ENCODE measurements at places on chromosomes 3 and 15.

DNA sequence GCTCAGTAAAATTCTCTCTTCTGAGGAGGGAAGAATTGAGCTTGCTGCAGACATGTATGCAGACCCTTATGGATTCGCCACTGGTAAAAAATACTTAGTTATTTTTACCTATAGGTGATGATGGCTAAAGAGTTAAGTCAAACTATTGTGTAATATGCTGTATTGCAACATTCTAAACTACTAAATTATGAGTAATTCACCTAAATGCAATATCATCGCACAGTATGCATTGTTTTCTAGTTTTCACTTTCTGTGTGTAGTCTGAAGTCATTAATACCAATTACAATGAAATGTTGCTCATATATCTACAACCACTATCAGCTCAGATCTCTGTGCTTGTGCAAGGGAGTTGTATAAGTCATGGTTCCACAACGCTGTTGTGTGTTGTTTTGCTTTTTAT lies 48.7 kb upstream of the ROBO2 start:
- no peak for DNase-seq

GRCh38 chr3:10007126-10007782 lies 19.0 kb upstream of the FANCD2 start:
- no peak for DNase-seq

DNA sequence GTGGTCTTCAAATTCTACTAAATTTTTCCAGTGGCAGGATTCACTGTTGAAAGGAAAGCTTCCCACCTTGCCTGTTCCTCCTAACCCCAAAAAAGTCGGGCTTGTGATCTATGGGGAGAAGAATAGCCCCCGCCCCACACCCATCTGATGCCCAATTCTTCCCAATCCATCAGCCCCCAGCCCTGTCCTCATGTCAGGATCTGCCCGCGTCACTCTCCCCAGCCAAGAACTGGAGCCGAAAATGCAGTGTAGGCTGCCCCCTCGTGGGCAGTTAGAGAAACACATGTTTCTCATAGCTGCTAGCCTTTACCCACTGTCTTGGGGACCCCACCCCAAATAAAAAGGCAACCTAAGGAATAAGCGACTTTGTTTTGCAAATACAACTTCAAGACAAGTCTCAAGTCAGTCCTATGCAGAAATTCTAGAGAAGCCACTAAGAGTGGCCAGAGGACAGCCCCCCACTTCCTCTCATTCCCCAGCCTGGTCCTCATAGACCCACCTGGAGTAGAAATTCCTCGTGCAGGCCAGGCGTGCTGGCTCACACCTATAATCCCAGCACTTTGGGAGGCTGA lies 13.0 kb upstream of the CSK start:
- peak; percentile 53 for DNase-seq

DNA sequence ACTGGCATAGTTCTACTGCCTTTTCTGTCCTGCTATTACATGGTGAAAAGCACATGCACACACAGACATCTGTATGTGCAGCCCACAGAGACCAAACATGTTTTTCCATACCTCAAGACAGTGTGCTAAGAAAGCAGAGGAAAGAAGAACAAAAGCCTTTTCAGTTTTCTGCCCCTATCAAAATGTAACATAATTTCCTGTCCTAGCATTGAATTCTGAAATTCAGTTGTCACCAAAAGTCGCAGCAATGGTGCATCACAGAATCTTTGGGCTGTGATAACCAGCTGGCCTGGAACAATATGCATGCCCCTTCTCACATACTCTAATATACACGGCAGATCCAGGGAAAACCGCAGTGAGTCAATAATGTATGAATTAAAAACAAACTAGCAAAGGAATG lies 153.8 kb upstream of the RAP2B start:
- no peak for DNase-seq

- no peak for DNase-seq
These were observed 750 bp upstream of the HHLA2 start for GRCh38 chr3:108295421-108296175.

DNA sequence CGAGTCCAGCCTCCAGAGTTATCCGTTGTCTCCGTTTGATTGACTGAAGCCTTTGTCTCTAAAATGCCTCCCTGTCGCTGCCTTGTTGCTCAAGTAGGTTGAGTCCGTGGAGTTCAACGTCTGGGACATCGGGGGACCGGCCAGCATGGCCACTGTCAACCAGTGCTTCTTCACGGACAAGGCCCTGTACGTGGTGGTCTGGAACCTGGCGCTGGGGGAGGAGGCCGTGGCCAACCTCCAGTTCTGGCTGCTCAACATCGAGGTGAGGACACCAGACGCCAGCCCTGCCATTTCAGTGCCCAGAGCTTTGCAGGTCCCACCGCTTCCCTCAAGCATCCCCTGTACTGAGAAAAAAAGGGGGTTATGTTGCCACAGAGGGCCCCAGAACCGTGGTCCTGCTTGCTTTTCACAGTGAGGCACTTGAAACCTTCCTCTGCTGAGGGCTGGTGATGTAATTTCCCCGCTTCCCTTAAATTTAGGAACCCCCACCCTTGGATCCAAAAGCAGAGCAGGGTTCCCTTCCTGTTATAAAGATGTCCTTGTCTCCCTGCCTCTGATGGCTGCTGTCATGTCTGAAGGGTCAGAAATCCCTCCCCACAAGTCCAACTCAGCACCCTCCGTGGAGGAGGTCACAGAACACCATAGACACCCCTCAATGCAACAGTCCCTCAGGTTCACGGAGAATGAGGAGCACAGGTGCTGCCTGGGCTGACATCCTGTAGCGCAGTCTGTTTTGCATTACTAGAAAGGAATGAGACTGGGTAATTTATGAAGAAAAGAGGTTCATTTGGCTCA lies 105.7 kb downstream of the LRRK1 start:
- DNase-seq, result no peak

DNA sequence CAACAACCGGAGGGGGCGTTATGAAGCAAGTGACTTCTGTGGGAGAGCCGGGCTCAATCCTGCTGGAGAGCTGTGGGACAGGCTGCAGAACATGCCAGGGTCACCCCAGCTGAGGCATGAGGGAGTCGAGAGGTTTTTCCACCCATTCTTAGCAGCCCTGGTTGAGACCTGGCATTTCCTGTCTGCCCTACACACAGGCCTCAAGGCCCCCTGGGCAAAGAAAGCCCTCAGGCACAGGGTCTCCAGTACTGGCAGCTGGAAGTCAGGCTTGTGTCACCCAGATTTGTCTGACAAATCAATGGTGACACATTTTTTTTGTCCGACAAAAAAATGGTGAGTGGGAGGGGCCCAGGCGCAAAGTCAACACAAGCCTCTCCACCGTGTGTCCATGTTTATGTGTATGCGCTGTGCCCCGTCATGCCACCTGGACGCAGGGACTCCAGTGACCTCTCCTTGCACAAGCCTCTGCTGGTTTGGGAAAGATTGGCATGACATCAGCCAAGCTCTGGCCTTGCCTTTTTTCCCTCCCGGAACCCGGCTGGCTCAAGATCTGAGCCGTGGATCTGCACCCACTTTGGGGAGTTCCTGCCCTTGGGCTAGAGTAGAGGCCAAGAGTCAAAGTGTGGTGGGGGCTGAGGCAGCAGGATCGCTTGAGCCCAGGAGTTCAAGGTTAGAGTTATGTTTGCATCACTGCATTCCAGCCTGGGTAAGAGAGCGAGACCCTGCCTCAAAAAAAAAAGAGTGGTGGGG lies 20.8 kb upstream of the ALAS1 start:
- no peak for DNase-seq

GRCh38 chr3:114668099-114668498 lies 374.3 kb downstream of the TIGIT start:
- no peak for DNase-seq

DNA sequence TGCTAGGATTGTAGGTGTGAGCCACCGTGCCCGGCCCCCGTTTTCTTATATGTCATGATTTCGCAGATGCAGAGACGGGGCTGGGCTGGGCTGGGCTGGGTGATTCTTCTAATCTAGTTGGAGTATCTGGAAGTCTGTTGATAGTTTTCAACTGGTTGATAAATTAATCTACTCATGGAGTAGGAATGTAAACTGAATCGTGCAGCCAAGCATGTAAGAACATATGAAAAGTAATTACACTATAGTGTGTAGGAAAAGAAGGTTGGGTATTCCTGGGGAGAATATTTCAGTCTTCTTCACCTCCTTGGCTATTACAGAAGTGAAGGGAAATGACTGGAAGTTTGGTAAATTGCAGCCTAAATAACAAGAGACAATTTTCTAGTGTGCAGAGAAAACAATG lies 82.6 kb upstream of the MAGI1 start:
- DNase-seq, result no peak

GRCh38 chr3:79361748-79362378 lies 405.9 kb downstream of the ROBO1 start:
- no peak for DNase-seq

DNA sequence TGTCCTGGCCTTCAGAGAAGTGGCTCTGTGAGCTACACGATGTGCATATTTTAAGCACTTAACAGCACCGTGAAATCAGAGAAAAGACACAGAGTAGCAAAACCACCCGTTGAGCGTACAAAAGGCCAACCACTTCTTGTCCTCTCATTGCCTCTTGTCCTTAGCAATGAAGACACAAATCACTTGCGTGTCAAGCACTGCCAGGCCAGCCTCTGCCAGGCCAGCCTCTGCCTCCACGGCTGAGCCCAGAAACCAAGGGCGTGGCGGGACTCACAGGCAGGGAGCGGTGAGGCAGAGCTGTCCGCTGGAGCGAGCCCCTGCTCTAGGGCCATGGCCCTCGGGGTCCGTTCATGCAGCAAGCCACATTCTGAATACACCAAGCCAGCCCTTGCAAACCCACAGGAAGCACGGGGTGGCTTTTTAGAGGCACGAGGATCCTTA lies 4.0 kb downstream of the MUC4 start:
- DNase-seq, result no peak

DNA sequence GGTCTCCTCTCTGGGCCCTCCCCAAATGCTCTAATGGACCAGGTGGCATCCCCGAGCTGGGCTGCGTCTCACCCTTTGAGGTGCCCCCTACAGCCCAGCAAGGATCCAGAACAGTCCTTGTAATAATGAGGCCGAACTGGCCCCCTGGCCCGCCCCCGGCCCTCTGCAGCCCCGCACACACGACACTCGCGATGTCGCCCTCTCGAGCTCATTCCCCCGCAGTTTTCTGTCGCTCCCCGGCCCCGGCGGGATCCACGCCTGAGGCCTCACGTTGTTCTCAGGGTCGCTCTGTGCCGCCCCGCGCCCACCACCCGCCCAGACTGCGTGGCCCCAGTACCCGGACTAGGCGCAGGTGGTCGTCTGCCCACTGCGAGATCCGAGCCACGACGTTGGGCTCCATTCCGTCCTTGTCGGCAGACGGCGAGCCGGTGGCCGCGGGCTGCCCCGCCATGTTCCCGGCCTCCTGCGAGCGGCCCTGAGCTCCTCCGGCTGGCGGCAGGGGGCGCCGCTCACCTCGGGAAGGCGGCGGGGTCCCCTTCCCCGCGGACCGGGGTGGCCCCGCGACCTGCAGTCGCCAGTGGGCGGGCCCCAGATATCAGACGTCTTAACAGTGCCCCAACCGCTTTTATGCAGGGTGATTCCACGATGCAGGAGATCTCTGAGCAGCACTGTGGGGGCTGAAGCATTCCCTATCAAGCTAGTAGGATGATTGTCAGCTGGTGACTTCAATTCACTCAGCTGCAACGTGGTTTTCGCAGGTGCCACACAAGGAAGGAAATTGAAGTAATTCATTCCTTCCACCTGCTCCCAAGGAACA lies at the start of gene C3orf33:
C3orf33 (minus strand) TSS at position 477 of the 817 bp plus-strand sequence; CDS start at position 451, 26 bp downstream.
- DNase-seq, result peak; percentile 75

DNA sequence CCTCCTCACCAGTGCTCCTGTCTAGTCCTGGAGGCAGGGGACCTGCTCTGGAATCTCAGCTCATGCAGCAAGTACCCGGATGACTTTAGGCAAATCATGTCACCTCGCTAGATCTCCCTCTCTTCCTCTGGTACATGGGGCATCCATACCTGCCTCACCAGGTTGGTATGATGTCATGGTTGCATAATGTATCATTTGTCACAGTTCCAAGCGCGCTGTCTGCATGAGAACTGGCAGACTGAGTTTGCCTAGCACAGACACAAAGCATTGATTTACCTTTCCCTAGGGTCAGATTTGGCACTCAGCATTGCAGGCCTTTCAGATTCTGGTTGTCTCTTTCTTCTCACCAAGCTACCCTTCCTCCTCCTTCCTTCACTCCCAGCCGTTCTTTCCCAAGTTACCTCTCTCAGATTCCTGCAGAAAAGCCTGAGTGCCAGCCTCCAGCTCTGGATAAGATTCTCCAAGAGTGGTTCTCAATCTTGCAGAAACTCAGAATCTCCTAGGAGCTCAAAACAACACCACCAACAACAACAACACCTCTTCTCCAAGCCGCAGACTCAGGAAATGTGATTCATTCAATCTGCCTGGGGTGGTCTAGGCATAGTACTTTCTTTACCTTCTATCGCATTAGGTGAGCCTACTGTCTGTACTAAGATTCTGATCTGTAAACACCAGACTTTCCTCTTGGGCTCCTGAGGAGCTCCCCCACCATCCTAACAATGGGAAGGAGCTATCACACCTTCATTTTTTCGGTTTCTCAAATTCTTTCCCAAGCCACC lies 29.5 kb downstream of the FAM43A start:
- DNase-seq, result no peak

DNA sequence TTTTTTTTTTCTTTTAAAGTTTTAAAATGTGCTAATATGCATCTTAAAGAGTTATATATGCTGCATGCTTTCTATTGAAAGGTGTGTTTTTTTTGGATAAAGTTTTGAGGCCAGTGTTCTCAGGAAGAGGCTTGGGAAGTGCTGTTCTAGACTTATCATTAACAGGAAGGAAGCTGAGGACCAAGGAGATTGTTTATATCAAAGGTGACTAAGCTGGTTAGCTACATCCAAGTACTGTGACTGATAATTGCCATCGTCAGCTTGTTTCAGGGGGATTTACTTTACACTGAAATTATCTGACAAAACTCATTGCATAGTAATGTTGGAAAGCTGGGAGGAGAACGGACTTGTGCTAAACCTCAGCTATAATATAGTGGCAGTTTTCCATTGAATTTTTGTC lies 36.3 kb upstream of the UTS2B start:
- DNase-seq, result no peak

DNA sequence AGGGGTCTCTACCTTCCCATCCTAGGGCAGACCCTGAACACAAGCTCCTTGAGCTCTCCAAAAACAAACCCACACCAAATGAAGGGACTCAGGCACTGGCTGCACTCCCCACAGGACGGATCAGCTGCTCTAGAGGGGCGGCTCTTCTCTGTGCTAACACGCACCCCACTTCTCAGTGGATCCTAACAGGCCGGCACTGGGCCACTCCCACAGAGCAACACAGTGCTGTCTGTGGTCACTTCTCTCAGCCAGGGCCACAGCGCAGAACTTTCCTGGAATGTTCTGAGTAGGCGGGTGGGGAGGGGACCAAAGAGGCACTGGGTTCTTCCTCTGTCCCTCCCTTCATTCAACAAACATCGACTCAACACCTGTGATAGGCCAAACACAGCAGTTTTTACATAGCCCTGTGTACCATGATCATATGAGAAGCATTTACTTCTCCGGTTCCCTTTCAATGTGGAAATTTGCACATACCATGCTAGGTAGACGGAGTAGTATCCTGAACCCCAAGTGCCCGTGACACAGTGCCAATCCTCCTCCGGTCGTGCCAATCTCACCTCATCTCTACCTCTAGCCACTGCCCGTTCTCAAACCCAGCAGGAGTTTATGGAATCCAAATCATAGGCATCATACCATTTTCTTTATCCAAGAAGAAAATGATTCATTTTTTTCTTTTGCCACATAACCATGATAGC lies 98.1 kb downstream of the LRIG1 start:
- no peak for DNase-seq

GRCh38 chr15:43246261-43246774 lies 20.4 kb downstream of the TGM5 start:
- DNase-seq, result no peak

GRCh38 chr3:145817870-145818483 lies 343.0 kb downstream of the PLOD2 start:
- no peak for DNase-seq

GRCh38 chr15:40660686-40661085 lies 34.3 kb upstream of the RAD51 start:
- DNase-seq, result no peak
